ENCODE measurements at places on chromosomes 4 and X.

GRCh38 chr4:24858550-24858949, 54.3 kb downstream of the CCDC149 start:
- no peak for DNase-seq

DNA sequence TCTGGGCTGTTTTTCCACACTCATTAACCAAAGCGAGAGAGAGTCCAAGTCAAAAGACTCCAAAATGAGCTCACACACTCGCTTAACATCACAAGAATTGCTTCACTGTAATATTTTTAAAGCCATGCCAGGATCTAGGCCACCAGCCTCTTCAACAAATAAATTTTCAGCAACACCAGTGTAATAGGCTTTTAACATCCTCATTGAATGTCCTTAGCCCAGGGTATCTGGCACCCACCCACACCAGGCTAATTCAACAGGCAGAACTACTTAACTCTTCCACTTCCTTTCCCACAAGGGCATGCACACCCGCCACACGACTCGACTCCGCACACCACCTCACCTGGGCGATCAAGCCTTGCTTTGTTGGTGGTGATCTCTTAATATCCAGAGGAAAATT, 34.2 kb downstream of the FAT1 start:
- no peak for DNase-seq

DNA sequence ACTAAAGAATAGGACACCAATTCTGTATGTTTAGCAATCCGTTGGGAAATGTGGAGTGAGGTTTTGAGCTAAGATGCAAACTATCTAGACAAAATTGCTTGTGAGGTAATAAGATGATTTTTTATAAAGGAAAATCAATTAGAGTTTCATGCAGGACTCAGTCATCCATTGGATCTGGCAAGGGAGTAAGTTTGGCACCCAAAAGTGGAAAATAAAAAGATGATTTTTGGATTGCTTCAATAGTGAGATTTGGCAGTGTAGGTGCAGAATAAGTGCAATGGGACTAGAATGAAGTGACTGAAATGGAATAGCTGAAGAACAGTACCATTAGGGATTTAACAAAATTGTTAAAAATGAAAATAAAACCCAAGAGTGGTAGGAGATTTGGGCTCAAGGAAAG, 290.5 kb upstream of the EPHA5 start:
- no peak for DNase-seq

- no peak for DNase-seq
Observed at GRCh38 chr4:110055158-110055768, 142.6 kb downstream of the EGF start.

- no peak for DNase-seq
Observed at GRCh38 chrX:48511560-48511959, 2.8 kb downstream of the PORCN start.

- peak; percentile 6 for DNase-seq
Observed at GRCh38 chrX:72492499-72492898, 80.1 kb downstream of the HDAC8 start.

GRCh38 chr4:110567214-110567613, 55.7 kb downstream of the PITX2 start:
- no peak for DNase-seq

DNA sequence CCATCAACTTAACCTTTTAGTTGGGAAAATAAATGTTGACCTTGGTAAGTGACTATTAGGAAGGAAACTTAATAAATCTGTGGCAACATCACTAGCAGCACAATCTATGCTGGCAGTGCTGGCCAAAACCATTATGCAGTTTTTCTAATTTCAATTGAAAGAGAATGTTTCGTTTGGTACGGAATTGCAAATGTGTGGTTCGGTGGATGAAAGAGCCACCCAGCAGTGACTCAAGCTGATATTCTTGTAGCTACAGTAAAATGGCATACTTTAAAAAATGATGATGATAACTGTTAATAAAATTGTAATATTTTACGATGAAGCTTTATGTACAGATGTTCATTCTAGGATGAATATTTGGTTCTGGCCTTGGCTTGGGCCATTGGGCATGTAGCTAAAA, 40.7 kb upstream of the AP1S2 start:
- DNase-seq, result no peak

DNA sequence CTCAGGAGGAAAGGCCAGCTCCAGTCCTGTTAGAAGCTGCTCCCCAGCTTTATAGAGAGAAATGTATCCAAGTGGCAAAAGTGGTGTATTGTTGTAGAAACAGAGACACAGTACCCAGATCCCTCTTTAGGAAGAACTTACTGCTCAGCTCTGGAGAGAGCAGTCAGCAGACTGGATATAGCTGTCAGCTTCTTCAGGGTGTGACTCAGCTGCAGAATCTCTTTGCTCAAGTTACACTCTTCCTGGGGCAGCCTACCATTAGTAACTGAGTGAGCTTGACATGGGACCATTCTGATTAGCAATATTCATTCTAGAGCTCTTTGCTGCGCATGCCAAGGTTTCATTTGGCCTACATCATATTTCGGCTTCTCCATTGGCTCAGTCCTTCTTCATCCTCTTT, 40.5 kb downstream of the ATP1B4 start:
- DNase-seq, result no peak

GRCh38 chr4:8641256-8641655, 48.7 kb downstream of the CPZ start:
- no peak for DNase-seq

GRCh38 chrX:20666331-20666730, 399.6 kb upstream of the RPS6KA3 start:
- DNase-seq, result no peak

DNA sequence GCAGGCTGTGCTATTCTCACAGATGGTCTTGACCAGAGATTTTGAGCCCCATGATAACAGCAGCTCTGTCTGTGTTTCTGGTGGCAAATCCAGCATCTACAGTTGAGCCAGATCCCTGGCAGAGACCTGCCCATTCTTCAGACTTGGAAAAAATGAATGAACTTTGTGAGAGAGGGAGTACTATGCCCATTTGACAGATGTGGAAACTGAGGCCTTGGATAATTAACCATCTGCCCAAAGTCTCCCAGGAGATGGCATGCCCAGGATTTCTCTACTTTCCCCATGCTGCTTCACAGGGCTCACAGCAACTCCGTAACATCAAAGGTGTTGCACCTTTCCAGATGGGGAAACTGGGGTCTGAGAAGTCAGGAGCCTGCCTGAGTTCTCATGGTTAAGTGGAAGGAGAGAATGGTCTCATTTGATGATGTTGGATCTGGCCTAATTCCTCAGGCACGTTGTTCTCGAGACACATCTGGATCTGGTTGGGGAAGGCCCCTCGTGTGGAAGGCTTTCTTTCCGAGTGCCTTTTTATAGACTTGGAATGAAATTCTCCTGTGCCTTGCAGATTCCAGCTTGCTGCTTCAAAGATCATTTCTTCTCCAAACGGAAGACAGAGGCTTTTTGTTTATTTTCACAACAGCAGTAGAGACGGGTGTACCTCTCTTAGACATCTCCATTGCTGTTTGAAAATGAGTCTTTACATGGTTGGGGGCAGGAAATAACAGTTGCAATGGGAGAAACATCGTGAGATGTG, 73.3 kb upstream of the STX18 start:
- DNase-seq, result no peak

GRCh38 chrX:103879339-103879738, 47.3 kb upstream of the RAB9B start:
- no peak for DNase-seq

DNA sequence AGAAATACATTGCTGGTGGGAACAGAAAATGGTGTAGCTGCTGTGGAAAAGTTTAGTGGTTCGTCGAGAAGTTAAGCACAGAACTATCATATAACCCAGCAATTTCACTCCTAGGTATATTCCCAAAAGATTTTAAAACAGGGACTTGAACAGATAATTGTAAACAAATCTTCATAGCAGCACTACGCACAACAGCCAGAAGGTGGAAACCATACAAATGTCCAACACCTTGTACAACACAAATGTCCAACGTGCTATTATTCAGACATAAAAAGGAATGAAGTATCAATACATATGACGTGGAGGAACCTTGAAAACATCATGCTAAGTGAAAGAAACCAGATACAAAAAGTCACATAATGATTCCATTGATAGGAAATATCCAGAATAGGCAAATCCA, 37.9 kb downstream of the CUL4B start:
- DNase-seq, result no peak

- no peak for DNase-seq
Observed at GRCh38 chr4:43587758-43588157, 695.2 kb downstream of the GRXCR1 start.

- DNase-seq, result peak; percentile 62
Observed at GRCh38 chr4:2936773-2937145, 26.4 kb downstream of the NOP14 start.

DNA sequence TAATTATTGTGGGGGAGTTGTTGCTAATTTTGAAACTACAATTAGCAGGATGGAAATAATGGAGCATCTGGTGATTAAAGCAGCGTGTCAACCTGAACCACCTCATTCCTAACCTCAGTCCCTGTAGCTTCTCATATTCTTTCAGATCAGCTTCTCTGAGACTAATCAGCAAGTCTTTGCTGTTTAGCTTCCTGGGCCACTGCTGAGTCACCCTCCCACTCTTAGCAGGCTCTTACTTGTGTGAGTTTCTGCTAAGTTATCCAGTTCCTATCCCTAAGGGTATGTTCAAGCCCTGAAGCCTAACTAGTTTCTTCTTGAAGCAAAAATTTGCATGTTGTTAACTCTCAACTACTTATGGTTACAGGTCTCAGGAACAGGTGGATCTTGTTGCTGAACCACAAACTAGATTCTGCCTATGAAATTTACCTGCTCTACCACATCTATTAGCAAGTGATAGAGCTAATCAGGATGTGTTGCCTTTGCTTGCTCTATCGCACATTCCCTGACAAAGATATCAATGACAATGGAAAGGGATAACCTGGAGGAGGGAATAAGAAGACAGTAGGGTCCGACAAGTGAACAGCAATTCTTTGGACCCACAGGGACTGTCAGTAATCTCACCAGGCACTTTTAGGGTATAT, 134.2 kb downstream of the EIF4E start:
- no peak for DNase-seq

DNA sequence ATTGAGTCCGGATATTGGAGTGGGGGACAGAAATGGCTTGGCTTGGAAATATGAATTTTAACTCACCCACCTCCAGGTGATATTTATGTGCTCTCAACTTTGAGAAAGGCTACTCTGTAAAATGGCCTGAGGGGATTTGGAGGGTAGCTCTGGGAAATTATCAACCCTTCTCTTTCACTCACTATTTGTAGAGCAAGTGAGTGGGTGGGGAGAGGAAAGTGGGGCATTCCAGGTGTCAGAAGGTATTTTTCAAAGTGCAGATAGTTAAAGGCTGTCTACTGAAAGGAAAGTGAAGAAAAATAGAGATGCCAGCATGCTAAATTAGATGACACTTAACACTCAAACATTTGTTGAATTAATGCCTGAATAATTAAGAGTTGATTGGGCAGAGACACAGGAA, 44.1 kb downstream of the TMEM164 start:
- DNase-seq, result no peak

DNA sequence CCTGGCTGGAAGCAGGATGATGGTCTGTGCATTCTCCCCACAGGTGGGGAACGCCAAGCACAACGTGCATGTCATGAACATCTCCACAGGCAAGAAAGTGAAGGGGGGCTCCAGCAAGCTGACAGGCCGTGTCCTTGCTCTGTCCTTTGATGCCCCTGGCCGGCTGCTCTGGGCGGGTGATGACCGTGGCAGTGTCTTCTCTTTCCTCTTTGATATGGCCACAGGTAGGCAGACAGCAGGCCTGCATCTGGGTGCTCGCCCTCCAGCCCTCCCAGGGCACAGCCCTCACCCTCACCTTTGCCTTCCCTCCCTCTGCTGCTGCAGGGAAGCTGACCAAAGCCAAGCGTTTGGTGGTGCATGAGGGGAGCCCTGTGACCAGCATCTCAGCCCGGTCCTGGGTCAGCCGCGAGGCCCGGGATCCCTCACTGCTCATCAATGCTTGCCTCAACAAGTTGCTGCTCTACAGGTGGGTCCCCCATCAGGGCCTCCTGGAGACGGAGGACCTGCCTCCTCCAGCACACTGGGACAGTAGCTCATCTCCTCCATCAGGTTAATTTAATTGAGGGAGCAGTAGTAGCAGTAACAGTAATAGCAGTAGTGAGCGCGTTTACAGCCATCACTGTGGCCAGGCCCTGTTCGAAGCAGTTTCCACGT, 4.6 kb downstream of the WDR13 start:
- no peak for DNase-seq

GRCh38 chr4:112518675-112519074, 2.7 kb upstream of the NEUROG2 start:
- no peak for DNase-seq

DNA sequence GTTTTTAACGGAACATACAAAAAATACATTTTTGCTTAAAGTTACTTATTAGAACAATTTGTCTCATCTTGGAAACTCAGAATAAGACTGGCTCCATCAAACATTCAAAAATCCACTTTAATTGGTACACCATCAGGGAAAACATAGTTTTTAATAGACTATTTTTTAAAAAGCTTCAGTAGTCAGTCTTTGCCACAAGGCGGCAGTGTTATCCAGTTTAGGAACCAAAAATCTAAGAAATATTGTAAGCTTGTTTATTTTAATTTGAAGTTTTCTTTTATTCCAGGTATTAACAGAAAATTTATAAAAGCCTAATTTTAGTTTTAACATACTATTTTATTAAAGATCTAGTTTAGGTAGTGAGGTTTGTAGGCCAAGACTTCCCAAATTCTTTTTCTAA, 107.7 kb downstream of the APOOL start:
- no peak for DNase-seq

- DNase-seq, result peak; percentile 74
Observed at GRCh38 chrX:53716328-53717088, 30.0 kb upstream of the HUWE1 start.

DNA sequence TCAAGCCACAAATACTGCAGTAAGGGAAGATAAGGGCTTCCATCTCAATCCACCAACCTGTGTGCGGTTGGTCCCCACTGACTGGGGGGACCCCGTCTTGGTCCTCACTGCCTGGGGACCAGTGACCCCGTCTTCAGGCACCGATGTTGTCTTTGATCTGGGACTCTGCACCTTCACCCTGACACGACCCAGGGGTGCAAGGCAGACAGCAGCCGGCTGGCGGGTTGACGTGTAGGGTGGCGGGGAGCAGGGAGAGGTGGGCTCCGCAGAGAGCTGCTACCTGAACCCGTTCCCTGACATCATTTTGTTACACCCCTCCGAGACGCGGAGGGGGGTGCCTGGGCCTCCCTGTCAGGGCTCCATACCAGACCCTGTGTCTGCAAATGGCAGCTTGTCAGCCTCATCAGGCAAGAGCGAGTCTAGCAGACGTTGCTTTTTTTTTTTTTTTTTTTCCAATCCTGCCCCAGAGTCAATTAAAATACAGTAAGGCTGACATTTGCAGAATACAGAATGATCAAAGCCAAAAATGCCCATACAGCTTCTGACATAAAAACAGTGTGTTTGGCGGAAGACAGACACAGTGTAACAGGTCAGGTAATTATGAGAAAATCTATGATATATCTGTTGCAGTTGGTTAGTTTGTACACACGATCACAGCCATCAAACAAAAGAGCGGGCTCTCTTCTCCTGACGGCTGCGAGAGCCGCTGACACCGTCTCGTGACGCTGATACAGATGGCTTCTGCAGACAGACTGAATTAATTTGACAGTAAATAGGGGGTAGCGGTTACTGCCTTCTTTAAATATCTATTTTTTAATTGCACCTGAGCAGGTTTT, 118.6 kb downstream of the CRLF2 start:
- no peak for DNase-seq

- peak; percentile 59 for DNase-seq
Observed at GRCh38 chrX:130060122-130061069, 49.9 kb downstream of the ELF4 start.

- DNase-seq, result no peak
Observed at GRCh38 chrX:101394372-101394771, 3.6 kb downstream of the RPL36A start.

Measured in MV-4-11 (cell line).